ENCODE measurements at places on chromosomes 11 and 22.

DNA sequence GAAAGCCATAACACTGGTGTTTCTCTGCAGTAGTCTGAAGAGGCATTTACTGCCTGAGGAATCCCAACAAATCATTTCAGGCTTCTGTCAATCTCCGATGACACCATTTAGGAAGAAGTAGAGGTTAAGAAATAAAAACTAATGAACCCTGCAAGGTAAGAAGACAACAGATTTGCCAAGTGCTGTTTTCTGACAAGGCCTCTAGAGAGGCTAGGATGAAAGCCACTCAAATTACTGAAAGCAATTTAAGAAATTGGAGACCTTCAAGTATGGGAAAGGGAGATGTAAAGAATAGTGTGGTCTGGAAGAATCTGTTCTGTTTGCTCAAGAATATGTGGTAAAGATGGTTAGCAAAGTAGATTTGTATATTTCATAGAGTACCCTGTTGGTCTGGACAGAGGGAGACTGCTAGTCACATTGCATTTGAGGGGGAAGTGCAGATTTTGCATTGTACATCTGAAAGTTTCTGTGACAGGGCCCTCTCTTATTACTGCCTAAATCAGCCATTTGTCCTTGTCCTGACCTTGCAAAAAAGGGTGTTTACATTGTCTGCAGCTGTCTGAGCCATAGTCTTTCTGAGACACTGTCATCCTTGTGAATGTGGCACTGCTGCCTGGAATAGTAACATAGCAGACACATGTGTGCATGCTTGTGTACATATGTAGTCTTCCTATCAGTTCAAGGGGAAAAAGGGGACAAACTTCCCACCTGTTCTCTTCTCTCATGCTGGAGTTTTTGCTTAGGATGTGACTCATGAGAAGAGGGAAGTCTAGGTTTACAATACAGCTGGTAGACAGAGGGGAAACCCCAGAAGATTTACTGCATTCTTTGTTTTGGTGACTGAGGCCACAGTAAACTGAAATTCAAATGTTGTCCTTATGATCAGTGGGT is 640.2 kb upstream of the KIRREL3 start:
- no peak for DNase-seq

- no peak for DNase-seq
Measured at GRCh38 chr22:40147388-40148176, 30.1 kb upstream of the TNRC6B start.

DNA sequence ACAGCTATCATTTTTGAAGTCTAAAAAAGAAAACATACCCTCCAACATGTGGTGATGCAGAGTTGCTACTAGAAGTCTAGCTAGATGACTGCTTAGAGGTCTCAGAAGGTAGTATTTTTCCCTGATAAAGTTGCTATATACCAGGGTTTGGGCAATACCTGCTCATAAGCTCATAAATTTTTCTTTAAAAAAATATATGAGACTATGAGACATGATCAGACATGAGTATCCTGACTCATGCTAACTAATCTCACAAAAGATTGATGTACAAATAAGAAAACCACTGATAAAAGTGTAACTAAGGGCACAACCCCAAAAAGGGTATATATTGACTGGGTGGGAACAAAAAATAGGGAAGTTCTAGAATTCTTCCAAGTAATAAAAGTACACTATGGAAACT is 740.9 kb downstream of the METTL15 start:
- DNase-seq, result no peak

DNA sequence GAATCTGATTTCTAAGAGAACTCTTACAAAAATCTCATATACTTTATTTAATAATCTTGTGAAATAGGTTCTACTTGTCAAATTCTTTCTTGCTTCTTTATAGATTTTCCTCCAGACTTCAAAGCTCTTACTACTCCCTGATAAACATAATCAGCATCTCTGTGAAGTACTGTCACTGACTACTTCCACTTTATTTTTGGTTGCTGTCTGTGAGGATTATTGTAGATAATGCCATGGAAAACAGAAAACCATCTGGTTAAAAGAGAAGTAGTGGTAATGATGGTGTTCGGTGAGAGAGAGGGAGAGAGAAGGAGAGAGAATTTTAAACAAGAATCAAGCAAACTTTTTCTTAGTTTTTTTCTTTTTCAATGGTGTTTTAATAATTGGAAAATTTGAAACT is 152.3 kb downstream of the TMEM135 start:
- no peak for DNase-seq

DNA sequence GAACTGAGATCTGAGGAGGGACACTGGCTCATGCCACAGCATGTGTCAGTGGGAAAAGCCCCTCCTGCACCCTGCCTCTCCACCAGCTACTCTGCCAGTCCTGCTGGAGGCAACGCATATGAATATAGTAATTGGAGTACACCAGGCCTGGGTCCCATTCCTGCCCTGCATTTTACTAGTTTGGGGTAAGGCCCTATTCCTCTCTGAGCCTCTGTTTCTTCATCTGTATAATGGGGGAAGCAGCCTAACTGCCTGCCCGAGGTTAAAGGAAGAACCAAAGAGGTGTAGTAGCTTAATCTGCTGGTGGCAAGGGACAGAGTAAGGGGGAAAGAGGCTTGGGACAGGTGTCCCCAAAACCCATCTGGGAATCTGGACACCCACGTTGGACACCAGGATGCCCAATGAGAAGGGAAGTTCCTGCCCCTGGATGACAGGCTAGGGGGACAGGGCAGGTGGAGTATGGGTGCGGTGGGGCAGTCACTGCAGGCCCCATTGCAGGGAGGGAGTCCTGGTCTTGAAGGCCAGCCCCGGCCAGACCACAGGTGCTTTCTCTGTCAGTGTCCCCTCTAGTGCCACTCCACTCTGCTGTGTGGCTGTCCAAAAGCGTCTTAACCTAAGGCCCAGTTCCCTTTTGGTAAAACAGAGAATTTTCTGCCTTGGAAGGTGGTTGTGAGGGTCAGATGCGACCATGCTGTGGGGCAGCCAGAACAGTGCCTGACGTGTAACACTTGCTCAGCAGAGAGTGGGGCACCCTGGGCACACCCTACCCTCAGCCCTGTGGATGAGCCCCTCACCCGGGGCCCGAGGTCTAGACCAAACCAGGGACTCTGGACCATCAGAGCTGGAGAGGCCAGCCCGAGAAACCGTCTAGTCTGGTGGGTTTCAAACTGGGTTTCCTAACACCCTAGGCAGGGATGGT is 11.5 kb downstream of the TSKU start:
- no peak for DNase-seq

DNA sequence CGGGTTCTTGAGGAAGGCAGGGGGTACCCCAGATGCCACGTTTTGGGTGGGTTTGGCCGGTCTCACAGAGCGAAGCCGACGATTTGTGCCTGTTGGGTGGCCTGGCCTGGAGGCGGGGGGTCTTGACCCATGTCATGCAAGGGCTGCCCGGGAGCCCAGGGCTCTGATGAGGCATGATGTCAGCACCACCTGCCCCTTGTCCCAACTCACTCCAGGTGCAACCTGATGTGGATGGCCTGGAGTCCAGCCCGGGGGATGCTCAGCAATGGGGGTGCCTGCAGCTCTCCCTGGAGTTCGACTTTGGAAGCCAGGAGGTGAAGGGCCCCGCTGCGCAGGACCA is 851 bp downstream of the SYT8 start:
- no peak for DNase-seq

GRCh38 chr11:57656885-57657193 is 723 bp upstream of the CLP1 start:
- DNase-seq, result no peak

GRCh38 chr11:71381781-71382505 is 66.2 kb downstream of the DHCR7 start:
- DNase-seq, result no peak

GRCh38 chr22:44179196-44179988 is 1.3 kb upstream of the PARVG start:
- DNase-seq, result no peak

DNA sequence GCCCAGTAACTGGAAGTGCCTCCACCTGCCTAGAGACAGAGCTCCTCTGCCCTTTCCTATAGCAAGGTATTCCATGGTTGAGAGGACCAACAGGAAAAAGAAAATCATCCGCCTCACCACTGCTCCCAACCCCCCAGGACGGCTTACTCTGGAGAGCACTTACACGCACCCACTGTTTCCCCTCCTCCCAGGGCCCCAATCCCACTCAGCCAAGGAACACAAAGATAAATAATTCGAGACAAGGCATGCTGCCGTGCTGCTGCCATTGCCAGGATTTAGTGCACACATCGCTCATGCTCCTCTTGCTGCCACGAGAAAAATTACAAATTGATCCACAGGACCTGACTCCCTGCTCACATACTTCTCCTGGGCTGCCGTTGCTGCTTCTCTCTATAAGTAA is 516.6 kb downstream of the BUD13 start:
- no peak for DNase-seq

DNA sequence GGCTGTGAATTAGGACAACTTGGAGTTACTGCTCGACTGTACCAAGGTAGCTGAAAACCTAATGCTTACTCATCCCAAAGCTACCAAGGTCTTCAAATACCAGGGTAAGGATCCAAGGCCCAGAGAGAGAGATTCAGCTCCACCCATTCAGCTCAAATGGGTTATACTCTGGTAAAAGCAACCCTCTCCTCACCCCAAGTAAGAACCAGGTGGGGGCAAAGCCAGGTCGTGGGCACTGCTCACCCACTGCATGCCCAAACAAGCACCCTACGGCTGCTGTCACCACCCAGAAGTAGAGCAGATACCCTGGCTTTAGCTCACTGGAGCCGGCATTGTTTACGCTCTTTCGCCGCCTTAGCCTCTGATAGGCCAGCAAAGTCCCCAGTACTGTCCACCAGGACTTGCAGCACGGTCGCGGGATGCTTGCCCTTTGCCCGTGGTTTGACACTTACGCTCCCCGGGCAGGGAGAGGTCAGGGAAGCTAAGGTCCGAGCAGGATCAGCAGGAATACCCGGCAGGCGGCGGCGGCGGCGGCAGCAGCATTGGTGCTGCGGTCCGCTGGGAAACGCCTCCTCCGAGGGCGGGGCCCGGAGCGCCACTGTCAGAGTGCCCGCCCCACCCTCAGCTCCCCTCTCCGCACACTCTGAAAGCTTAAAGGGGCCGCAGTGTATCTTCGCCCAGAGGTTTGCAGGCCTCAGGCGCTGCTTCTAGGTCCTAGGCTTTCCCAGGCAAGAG is 19.6 kb downstream of the CKAP5 start:
- DNase-seq, result peak; percentile 51

GRCh38 chr22:37904572-37905533 is 1.2 kb upstream of the MICALL1 start:
- DNase-seq, result no peak

DNA sequence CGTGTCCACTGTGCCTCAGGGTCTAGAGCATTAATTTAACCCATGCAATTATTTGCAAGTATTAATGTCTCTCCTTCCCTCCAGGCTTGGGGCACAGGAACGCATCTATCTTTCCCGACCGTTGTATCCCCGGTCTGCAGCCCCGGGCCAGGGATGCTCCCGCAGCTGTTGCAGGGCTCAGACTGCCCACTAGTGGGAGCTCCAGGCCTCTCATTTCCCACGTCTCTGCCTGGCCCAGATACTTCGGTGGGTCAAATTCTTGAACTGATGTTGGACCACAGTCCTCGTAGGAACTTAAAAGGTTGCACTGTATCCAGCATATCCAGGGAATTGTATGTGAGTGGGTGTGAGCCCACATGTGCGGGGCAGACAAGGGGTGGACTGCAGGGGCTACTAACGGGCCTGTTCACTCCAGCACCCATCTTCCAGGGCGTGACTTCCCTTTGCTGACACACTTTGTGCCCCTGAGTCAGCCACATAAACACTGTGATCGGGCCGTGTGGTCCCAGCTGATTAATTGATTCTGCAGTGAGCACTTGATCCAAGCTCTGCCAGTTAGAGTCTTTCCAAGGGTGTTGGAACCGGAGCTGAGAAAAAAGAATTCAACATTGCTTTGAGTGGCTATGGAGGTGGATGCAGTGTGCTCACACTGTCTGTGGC is 451.3 kb downstream of the TBC1D22A start:
- no peak for DNase-seq

DNA sequence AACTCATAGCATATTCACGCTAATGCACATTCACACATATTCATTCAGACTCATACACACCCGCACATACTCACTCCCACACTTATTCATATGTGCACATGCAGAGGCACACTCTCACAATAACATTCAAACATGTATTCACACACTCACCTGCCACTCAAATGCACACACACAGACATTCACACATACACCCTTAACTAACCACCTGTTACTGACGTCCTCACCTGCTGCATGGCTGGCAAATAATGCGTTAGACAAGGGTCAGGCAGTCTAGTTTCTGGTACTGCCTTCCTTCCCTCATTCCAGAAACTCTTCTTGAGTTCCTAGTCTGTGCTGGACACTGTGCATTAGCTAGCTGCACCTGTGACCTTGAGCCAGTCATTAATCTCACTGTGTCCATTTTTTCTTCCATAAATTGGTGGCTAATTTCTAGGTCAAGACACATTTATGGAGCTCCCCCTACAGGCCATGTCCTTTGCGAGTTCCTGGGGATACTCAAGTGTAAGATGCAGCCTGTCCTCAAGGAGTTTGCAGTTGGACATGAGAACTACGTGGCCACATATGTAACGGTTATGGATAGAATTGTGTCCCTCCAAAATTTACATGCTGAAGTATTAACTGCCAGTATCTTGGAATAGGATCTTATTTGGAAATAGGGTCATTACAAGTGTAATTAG is 34.5 kb upstream of the SEZ6L start:
- peak; percentile 4 for DNase-seq

GRCh38 chr22:50010676-50011446 is 1.7 kb downstream of the IL17REL start:
- DNase-seq, result no peak

- no peak for DNase-seq
Measured at GRCh38 chr11:119012629-119013170, 5.4 kb downstream of the RPS25 start.

DNA sequence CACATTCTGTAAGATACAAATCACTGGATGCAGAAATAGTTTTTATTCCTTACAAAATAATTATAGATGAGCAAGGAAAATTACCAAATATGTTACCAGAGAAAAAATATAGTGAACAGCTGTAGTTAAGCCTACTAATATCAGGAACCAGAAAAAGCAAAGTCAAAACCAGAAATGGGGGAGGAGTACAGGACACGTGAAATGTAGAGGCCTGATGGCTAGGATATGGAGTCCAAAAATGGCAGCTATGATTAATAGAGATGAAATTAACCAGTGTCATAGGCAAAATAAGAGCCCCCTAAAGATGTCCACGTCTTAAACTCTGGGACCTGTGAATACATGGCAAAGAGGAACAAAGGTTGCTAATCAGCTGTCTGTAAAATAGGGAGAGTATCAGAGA is 34.1 kb downstream of the MRE11 start:
- no peak for DNase-seq

GRCh38 chr11:47411884-47412746 is 3.7 kb downstream of the SLC39A13 start:
- no peak for DNase-seq

All from NCI-H748 treated with DMSO at 0.1 percent for 48 hours (cell line).